ENCODE measurements at places on chromosomes 16 and 17. TPM values are rescaled to one million over a fixed set of nuclear protein-coding genes. Genes with fewer than 3 reads are reported as not detected.
A peak's percentile ranks its signal among the peaks of the same experiment; 100 is the strongest.

CHP2 gene
- total RNA-seq = not detected

KRTAP2-2 gene
- total RNA-seq = not detected

FOXO3B gene
- 5.3 TPM for total RNA-seq

HEATR9 gene
- total RNA-seq = not detected

PMP22 gene
- 1.7 TPM for total RNA-seq

DNA sequence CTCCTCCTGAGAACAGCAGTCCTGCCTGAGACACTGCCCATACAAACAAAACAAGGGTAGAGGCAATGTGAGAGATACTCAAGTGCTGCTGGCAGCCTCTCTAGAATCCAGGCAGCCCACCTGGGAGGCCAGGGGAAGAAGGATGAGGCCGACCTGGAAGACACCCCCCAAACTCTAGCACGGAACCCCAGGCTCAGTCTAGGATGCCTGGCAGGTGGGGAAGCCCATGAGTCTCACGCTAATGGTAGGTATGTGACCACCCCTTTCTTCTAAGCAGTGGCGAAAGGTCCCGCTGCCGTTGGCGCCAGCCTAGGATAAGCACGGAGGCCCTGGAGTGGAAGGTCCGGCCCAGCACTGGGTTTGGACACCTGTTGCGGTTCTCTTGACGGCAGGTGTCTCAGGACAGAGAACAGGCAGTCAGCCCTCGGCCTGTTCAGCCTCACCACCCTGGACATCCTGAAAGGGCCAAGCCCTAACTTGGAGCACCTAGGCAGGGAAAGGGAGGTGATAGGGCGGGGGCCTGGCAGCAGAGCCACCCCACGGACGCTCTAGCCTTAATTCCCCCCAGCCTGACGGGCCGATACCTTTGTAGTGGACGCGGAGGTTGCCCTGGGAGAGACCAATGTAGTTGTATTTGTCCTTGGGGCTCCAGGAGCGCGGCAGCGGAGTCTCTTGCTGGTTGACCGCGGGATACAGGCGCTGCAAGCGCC lies 487 bp downstream of the RANBP10 start:
- H3K4me1 ChIP-seq = peaks cover 50% of the 10 kb centered on the region
- H3K27ac ChIP-seq = peak overlapping the region; percentile 89
- peak overlapping the region; percentile 88 for H3K4me3 ChIP-seq
- DNase-seq = no peak

C16orf89 gene
- not detected for total RNA-seq

GRCh38 chr17:46736100-46736499 lies 82.4 kb downstream of the WNT3 start:
- H3K4me1 ChIP-seq = no peaks in the 10 kb centered on the region
- no peak overlapping the region for H3K27ac ChIP-seq
- H3K4me3 ChIP-seq = no peak overlapping the region
- no peak for DNase-seq

PRSS21 gene
- total RNA-seq = 1.2 TPM

CACNA1G gene
- total RNA-seq = not detected

PDIA2 gene
- not detected for total RNA-seq

- no peaks in the 10 kb centered on the region for H3K27me3 ChIP-seq
- H3K27ac ChIP-seq = no peak overlapping the region
- H3K4me3 ChIP-seq = no peak overlapping the region
- no peaks in the 10 kb centered on the region for H3K4me1 ChIP-seq
- no peaks in the 10 kb centered on the region for H3K36me3 ChIP-seq
Observed at GRCh38 chr16:55955424-55955823, 80.3 kb upstream of the CES5A start.

MEOX1 gene
- 0.51 TPM for total RNA-seq

DNA sequence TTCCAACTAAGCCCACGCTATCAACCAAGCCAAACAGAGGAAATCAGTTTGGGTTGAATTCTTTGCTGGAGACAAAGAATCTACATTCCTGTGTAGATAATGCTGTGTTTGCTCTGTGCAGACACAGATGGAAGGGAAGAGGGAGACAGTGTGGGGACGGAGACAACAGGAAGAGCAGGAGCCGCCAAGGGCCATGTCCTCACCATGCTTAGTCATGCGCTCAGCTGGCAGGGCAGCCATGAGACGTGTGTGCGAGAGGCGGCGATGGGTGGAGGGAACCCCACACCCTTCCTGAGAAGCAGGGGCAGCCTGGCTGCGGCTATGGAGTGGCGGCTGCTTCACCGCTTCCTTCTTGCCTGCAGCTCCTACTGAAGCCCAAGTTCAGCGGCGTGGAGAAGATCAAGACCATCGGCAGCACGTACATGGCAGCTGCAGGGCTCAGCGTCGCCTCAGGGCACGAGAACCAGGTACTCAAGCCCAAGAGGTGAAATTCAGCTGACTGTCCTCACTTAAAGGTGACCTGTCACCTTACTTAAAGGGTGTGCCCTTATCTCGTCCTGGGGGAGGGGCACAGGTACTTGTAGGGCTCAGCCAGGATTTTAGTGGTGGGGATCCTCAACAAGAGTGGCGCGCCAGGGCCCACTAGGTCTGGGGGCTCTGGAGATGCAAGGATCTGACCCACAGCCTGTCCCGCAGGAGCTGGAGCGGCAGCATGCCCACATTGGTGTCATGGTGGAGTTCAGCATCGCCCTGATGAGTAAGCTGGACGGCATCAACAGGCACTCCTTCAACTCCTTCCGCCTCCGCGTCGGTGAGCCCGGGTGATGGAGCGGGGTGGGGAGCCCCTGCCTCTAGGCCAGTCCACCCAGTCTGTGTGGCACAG lies 47.5 kb downstream of the ADCY7 start:
- H3K4me3 ChIP-seq = no peak overlapping the region
- DNase-seq = peak; percentile 45
- H3K27me3 ChIP-seq = no peaks in the 10 kb centered on the region
- H3K27ac ChIP-seq = peak overlapping the region; percentile 43

DNA sequence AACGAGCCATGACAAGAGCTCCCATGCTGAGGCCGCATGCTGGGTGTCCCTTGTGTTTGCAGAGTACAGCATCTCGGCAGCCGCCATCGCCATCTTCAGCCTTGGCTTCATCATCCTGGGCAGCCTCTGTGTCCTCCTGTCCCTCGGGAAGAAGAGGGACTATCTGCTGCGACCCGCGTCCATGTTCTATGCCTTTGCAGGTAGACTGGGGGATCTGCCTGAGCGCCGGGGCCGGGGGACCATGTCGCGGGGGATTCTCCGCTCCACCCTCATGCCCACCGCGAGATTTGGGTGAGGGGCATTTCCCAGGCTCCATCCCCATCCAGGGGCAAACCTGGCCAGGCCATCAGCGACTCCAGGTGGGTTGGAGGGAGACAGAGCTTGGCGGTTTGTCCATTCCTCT lies 10.7 kb downstream of the CACNG1 start:
- H3K27ac ChIP-seq = no peak overlapping the region
- no peaks in the 10 kb centered on the region for H3K36me3 ChIP-seq
- H3K4me3 ChIP-seq = no peak overlapping the region
- no peaks in the 10 kb centered on the region for H3K27me3 ChIP-seq
- DNase-seq = no peak

ZG16B gene
- 18.7 TPM for total RNA-seq

GRCh38 chr17:21089145-21089544 lies 37.6 kb upstream of the DHRS7B start:
- H3K27me3 ChIP-seq = no peaks in the 10 kb centered on the region
- H3K4me1 ChIP-seq = no peaks in the 10 kb centered on the region
- no peaks in the 10 kb centered on the region for H3K36me3 ChIP-seq
- no peak overlapping the region for H3K4me3 ChIP-seq

DNA sequence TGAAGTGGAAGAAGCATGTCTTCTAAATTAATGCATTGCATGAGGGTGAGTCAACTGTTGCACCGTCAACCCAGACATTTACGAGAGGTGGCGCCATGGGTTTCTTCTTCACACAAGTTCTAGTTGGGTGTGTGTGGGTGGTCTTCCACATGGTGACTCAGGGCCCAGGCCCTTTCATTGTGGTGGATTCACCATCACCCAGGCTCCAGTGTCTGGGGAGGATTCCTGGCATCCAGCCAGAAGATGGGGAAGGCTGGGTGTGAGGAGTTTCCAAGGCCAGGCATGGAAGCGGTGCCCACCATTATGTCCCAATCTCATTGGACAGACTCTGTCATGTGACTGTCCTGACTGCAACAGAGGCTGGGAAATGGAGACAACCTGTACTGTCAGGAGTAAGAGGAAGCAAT lies 21.4 kb upstream of the JPH3 start:
- H3K36me3 ChIP-seq = no peaks in the 10 kb centered on the region
- no peaks in the 10 kb centered on the region for H3K27me3 ChIP-seq
- no peak overlapping the region for H3K27ac ChIP-seq
- no peak for DNase-seq
- no peaks in the 10 kb centered on the region for H3K4me1 ChIP-seq
- no peak overlapping the region for H3K4me3 ChIP-seq

DNA sequence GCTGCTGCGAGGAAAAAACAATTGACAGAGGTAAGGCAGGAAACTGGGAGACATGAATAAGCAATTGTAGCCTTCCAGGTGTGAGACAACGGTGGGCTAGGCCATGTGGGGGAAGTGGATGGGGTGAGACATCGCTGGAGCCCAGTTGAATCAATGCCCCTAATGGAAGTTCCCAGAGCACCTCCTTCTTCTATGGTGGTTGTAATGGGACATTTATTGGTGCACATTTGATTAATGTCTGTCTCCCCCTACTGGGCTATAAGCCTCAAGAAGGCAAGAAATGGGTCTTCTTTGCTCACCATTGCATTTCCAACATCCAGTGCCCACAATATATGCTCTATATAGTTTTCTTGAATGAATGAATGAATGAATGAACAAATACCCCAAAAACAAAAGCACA lies 22.7 kb upstream of the CD300E start:
- H3K27ac ChIP-seq = no peak overlapping the region
- H3K4me3 ChIP-seq = no peak overlapping the region
- no peaks in the 10 kb centered on the region for H3K27me3 ChIP-seq
- H3K36me3 ChIP-seq = no peaks in the 10 kb centered on the region
- no peaks in the 10 kb centered on the region for H3K4me1 ChIP-seq
- DNase-seq = no peak

GRCh38 chr16:5845046-5845445 lies 747.5 kb upstream of the EEF2KMT start:
- H3K36me3 ChIP-seq = no peaks in the 10 kb centered on the region
- no peak overlapping the region for H3K4me3 ChIP-seq
- H3K27ac ChIP-seq = no peak overlapping the region
- no peak for DNase-seq
- H3K4me1 ChIP-seq = no peaks in the 10 kb centered on the region

NAGS gene
- total RNA-seq = 0.19 TPM

TUBG1 gene
- 12.5 TPM for total RNA-seq

DNA sequence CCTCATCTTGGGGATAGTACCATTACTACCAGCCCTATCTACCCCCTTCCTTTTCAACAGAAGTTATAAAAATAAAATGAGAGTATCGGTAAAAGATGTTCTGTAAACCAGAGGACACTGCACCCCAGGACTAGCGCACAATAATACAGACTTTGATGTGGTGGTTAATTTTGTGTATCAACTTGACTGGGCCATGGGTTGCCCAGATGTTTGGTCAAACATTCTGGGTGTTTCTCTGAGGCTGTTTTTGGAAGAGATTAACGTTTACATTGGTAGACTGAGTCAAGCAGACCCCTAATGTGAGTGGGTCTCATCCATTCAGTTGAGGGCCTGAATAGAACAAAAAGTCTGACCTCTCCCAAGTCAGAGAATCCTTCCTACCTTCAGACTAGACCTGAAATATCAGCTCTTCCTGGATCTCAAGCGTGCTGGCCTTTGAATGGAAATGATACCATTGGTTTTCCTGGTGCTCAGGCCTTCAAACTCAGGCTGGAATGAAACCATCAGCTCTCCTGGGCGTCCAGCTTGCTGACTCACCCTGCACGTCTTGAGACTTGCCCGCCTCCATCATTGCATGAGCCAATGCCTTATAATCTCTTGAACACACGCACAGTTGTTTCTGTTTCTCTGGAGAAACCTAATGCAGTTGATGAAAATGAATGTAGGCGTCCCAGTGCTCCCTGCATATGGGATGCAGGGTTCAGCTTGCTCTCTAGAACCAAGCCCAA lies 10.1 kb downstream of the MRM1 start:
- no peaks in the 10 kb centered on the region for H3K27me3 ChIP-seq
- H3K4me3 ChIP-seq = no peak overlapping the region
- H3K4me1 ChIP-seq = no peaks in the 10 kb centered on the region
- DNase-seq = no peak
- H3K27ac ChIP-seq = no peak overlapping the region

- no peak overlapping the region for H3K4me3 ChIP-seq
- DNase-seq = no peak
Observed at GRCh38 chr17:66214884-66215528, 14.2 kb downstream of the APOH start.

- no peaks in the 10 kb centered on the region for H3K36me3 ChIP-seq
- H3K4me3 ChIP-seq = no peak overlapping the region
- no peaks in the 10 kb centered on the region for H3K4me1 ChIP-seq
- DNase-seq = no peak
- H3K27me3 ChIP-seq = no peaks in the 10 kb centered on the region
Observed at GRCh38 chr16:22861580-22861979, 47.6 kb downstream of the HS3ST2 start.

PHF23 gene
- 18.8 TPM for total RNA-seq

DNA sequence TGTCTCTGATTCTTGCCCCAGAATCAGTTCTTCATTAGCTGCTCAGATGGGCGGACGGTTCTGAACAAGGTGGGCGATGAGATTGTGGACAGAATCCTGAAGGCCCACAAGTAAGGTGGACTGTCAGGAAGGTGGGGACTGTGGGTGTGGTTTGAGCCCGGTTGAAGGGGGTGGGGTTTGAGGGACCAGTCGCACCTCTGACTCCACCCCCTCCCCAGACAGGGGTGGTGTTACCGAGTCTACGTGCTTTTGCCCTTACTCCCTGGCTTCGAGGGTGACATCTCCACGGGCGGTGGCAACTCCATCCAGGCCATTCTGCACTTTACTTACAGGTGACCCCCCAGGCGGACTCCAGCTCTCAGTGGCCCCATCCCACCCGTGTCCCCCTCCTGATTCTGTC lies 11.3 kb downstream of the PLD2 start:
- no peak overlapping the region for H3K4me3 ChIP-seq
- no peak for DNase-seq
- no peaks in the 10 kb centered on the region for H3K36me3 ChIP-seq
- no peaks in the 10 kb centered on the region for H3K4me1 ChIP-seq

KRTAP3-2 gene
- total RNA-seq = not detected

DNA sequence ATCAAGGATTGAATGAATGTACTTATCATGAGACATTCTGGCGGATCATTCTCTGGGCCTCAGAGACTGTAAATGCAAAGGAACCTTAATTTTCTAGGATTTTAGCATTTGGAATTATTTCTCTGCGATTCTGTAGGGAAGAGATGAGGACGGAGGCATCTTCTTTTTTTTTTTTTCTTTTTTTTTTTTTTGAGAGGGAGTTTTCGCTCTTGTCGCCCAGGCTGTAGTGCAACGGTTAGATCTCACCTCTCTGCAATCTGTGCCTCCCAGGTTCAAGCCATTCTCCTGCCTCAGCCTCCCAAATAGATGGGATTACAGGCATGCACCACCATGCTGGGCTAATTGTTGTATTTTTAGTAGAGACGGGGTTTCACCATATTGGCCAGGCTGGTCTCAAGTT lies 2.1 kb downstream of the ITGAL start:
- H3K27me3 ChIP-seq = no peaks in the 10 kb centered on the region
- peak overlapping the region; percentile 84 for H3K27ac ChIP-seq
- peaks cover 12% of the 10 kb centered on the region for H3K36me3 ChIP-seq
- peak overlapping the region; percentile 74 for H3K4me3 ChIP-seq

MT1F gene
- 8.9 TPM for total RNA-seq

All from naive thymus-derived CD4-positive, alpha-beta T cell (primary cell).